ENCODE measurements at places on chromosomes 2 and 18. TPM values are rescaled to one million over a fixed set of nuclear protein-coding genes. Genes with fewer than 3 reads are reported as not detected.
A peak's percentile ranks its signal among the peaks of the same experiment; 100 is the strongest.

DNA sequence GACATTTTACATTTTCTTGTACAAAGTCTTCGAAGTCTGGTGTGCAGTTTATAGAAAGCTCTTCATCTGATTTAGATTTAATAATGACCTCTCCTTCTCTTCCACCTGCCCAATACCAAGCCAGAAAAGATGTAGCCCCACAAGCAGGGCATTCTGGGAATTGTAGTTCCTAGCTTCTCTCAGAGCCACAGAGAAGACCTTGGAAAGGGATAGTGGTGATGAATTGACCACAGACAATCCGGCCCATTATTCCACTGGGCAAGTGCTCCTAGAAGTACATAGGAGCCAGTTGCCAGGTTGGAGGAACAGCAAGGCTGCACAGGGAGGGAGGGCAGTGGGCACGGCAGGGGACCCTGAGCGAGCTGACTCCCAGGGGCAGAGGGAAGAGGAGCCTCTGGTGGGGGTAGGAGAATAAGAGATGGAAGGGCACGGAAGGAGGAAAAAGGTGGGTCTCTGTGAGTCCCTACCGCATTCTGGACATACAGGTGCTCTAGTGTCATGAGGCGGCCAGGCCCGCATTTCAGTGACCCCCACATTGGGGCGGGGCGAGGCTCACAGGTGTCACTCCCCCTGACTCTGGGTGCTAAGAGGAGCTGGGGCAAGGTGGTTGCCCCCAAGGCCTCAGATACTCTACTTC, 152.5 kb upstream of the HAAO start:
- no peak for DNase-seq
- H3K27ac ChIP-seq, result no peak overlapping the region
- H3K4me1 ChIP-seq, result no peaks in the 10 kb centered on the region
- H3K4me3 ChIP-seq, result no peak overlapping the region
- no peaks in the 10 kb centered on the region for H3K27me3 ChIP-seq

DNA sequence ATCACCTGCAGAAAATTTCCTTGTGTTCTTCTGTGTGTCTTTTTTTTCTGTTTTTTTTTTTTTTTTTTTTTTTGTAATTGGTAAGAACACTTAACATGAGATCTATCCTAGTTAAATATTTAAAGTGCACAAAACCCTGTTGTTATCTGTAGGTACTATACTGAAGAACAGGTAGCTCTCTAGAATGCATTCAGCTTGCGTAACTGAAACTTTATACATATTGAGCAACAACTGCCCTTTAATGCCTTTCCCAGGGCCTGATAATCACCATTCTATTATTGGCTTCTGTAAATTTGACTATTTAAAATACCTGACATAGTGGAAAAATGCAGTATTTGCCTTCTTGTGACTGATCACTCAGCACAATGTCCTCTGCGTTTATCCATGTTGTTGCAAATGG, 701.8 kb downstream of the SUCLG1 start:
- no peak overlapping the region for H3K4me3 ChIP-seq
- H3K27me3 ChIP-seq, result no peaks in the 10 kb centered on the region
- H3K27ac ChIP-seq, result no peak overlapping the region
- H3K36me3 ChIP-seq, result no peaks in the 10 kb centered on the region
- DNase-seq, result no peak
- H3K4me1 ChIP-seq, result no peaks in the 10 kb centered on the region

DNA sequence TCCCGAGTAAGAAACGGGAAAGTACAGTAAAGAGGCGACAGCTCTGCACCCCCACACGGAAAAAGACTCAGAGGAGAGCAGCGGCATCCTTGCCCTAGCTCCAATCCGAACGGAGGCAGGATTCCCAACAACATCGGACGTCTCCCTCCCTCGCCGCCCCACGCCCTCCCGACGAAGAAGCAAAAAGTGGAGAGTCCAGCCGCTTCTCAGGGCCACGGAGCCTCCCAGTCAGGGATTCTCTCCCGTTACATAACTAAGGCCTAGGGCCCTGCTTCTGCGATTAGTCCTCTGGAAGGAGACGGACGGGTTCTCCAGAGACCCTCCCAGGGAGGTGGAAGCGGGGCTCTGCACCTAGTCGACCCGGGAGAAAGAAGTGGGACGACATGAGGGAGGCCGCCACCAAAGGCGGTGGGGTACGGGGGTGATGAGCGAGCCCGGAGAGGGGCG, 587 bp downstream of the SUMO1 start:
- H3K4me1 ChIP-seq, result no peaks in the 10 kb centered on the region
- DNase-seq, result peak; percentile 50
- peak overlapping the region; percentile 85 for H3K4me3 ChIP-seq
- no peaks in the 10 kb centered on the region for H3K36me3 ChIP-seq

GRCh38 chr2:166388481-166389070, 12.8 kb upstream of the SCN9A start:
- H3K27ac ChIP-seq, result no peak overlapping the region
- H3K27me3 ChIP-seq, result no peaks in the 10 kb centered on the region
- H3K4me1 ChIP-seq, result no peaks in the 10 kb centered on the region
- H3K36me3 ChIP-seq, result no peaks in the 10 kb centered on the region
- H3K4me3 ChIP-seq, result no peak overlapping the region

DNA sequence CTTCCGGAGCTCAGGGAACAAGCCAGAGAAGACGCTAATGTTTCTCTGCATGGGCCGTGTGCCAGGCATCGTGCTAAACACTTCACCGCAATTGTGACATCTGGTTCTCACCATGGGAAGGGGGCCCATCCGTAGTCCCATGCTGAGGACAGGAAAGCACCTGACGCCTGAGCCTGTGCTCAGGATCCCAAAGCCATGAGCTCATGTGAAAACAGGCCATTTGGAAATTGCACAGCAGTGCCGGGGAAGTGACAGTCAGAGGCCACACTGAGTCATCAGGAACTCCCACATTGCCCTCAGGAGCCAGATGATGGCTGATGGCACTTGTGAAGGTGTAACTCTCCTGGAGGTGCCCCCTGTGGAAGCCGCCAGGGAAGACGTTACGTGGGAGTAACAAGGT, 141.0 kb downstream of the INHBB start:
- H3K4me1 ChIP-seq, result no peaks in the 10 kb centered on the region
- peaks cover 11% of the 10 kb centered on the region for H3K27me3 ChIP-seq
- DNase-seq, result no peak
- H3K4me3 ChIP-seq, result no peak overlapping the region
- H3K27ac ChIP-seq, result no peak overlapping the region
- H3K36me3 ChIP-seq, result no peaks in the 10 kb centered on the region

DNA sequence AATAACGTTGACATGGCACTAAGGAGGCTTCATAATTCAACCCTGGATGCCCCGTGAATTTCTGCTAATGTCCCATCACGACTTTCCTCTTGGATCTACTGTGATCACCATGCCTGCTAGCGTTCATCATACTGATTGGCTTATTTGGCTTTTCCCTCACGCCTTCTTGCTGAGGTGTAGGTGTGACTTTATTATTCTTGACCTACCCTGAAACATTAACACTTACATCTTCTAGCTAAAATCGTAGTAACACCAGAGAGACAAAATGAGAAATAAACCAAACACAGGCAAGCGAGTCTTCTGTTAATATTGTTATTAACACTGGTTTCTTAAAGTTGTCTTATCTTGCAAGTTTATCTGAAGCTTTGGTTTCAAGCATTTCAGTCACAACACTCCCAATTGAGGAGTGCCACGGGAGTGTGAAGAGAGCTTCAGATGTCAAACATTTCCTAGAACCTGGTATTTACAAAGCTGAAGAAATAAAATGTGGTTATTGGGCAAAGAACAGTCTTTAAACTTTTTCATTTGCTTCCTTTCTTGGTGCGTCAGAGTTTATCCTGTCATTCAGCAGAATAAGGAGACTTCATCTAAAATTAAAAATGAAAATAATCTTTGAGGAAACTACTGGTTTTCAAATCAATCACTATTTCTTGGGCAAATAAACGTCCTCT, 15.4 kb upstream of the STAT1 start:
- peaks cover 9% of the 10 kb centered on the region for H3K4me1 ChIP-seq
- no peaks in the 10 kb centered on the region for H3K36me3 ChIP-seq
- H3K4me3 ChIP-seq, result no peak overlapping the region
- H3K27me3 ChIP-seq, result no peaks in the 10 kb centered on the region

GRCh38 chr18:13836559-13836958, 12.6 kb downstream of the MC5R start:
- no peaks in the 10 kb centered on the region for H3K36me3 ChIP-seq
- no peaks in the 10 kb centered on the region for H3K4me1 ChIP-seq
- DNase-seq, result no peak
- H3K27me3 ChIP-seq, result no peaks in the 10 kb centered on the region

DNA sequence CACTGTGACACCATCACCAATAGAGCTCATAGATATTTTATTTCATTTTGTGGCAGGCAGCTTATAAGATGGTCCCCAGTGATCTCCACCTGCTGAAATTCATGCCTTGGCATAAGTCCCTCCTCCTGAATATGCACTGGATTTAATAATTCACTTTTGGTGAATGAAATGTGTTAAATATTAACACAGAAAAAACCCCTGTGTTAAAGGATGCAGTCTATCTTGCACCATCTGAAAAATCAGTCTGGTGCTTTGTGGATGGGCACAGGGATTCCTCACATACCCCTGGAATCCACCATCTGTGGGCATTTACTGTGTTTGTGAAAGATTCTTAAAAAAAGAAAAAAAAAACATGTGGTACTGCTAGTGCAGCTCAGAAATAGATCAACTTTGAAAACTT, 26.1 kb upstream of the WIPF1 start:
- H3K27ac ChIP-seq, result no peak overlapping the region
- no peaks in the 10 kb centered on the region for H3K27me3 ChIP-seq
- no peak for DNase-seq
- no peaks in the 10 kb centered on the region for H3K4me1 ChIP-seq

- H3K4me3 ChIP-seq, result no peak overlapping the region
- DNase-seq, result no peak
- H3K27me3 ChIP-seq, result no peaks in the 10 kb centered on the region
- H3K4me1 ChIP-seq, result no peaks in the 10 kb centered on the region
Measured at GRCh38 chr2:128797533-128797932, 478.9 kb upstream of the HS6ST1 start.

DNA sequence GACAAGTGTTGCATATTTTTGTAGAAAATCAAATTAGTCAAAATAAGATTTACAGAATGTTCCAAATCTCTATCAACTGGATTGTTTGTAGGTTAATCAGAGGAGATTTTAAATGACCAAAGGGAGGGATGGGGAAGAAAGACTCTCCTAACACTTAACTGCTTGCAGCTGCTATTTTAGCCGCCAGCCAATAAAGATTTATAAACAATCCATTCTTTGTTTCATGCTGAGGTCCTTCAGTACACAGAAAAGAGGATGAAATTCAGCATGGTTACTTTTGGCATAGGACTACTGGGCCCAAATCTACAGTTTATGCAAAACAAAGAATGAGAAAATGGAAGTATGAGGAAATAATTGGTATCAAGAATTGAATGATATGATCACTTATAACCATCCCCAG, 86.4 kb upstream of the FN1 start:
- no peak for DNase-seq
- no peaks in the 10 kb centered on the region for H3K36me3 ChIP-seq
- H3K4me3 ChIP-seq, result no peak overlapping the region
- H3K27ac ChIP-seq, result no peak overlapping the region
- H3K4me1 ChIP-seq, result peaks cover 3% of the 10 kb centered on the region

- H3K27me3 ChIP-seq, result no peaks in the 10 kb centered on the region
- no peak overlapping the region for H3K4me3 ChIP-seq
- no peak for DNase-seq
- no peaks in the 10 kb centered on the region for H3K4me1 ChIP-seq
Measured at GRCh38 chr2:213696442-213696841, 412.2 kb downstream of the SPAG16 start.

DNA sequence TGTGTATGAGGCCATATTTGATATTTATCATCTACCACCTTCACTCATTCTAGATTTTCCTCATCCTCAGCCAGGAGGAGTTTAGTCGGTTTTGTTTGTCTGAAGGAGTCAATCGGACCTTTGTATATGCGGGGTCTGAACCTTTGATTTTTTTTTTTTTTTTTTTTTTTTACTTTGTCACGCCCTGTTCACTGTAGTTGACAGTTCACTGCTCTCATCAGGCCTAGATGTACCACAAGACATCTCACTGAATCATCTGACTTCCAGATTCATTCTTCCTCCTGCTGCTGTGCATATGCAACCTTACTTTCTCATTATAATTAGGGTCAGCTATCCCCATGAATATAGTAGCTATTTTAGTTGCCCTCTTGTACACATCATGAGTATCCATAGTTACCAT, 133.2 kb downstream of the ARHGAP15 start:
- H3K4me3 ChIP-seq, result no peak overlapping the region
- H3K4me1 ChIP-seq, result no peaks in the 10 kb centered on the region
- no peak for DNase-seq
- H3K27ac ChIP-seq, result no peak overlapping the region
- no peaks in the 10 kb centered on the region for H3K36me3 ChIP-seq

DNA sequence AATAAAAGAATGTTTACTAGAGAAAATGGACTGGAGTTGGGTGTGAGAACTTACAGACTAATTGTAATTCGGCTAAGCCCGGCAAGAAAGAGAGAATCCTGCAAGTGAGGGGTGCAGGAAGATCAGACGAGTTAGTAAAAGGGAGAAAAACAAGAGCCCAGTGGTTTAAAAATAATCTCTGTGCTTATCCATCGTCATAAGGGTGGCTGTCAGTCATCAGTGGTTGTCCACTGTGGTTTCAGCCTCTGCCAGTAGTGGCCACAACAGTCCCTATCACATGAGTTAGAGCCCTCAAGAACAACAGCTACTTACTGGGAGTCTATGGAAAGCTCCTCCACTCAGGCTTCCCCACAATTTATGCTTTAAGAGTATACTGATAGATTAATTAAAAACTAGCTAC, 239.8 kb downstream of the SETBP1 start:
- no peak overlapping the region for H3K27ac ChIP-seq
- H3K4me3 ChIP-seq, result no peak overlapping the region
- H3K36me3 ChIP-seq, result no peaks in the 10 kb centered on the region
- peak; percentile 47 for DNase-seq
- H3K4me1 ChIP-seq, result no peaks in the 10 kb centered on the region
- H3K27me3 ChIP-seq, result no peaks in the 10 kb centered on the region

GRCh38 chr2:241886840-241887447, 17.4 kb downstream of the RTP5 start:
- H3K4me3 ChIP-seq, result no peak overlapping the region
- H3K36me3 ChIP-seq, result no peaks in the 10 kb centered on the region
- no peaks in the 10 kb centered on the region for H3K27me3 ChIP-seq
- no peak overlapping the region for H3K27ac ChIP-seq
- DNase-seq, result no peak
- peaks cover 9% of the 10 kb centered on the region for H3K4me1 ChIP-seq

Gene CLEC4F
- not detected for total RNA-seq

Gene ACADL
- 2.3 TPM for total RNA-seq

Gene IL1R2
- total RNA-seq, result not detected

Gene C2orf15
- 0.59 TPM for total RNA-seq

Gene LYPD1
- total RNA-seq, result 51.1 TPM
